ENCODE measurements at places on chromosomes 7 and 10. TPM values are rescaled to one million over a fixed set of nuclear protein-coding genes. Genes with fewer than 3 reads are reported as not detected.

DNA sequence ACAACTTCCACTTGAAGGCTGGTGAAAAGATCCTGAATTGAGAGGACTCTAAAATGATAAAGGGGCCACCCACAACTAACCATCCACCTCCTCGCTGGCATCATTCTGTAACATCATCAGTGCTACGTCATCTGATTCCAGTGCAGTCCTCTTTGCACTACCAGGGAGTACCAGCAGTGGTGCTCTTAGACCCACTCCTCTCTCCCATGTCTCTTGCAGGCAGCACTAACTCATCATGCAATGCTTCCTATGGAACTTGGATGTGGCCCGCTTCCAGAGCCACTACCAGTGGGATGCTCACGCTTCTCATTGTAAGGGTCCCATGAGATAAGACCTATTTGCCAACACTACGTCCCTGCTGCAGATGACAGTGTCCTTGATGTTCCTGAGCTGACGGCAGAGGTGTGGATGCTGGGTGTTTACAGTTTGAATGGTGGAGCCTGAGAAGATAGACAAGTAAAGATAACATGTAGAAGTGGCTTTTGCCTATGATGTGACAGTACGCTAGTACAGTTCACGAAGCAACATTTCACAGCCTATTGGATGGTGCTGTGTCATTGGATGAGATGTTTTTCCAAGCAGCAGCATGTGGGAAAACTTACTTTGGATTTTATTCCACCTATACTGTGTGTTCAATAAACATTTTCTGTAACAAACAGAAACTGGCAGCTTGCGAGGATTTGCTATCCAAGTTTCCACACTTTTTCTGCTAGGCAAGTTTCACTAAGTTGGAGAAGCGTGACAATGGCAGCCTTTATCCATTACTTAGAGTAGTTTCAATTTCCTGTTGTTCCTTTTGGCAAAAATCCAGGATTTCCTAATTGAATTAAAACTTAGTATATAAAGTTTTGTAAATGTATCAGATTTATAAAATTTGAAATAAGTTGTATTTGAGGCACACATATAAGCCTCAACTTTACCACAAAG is 35.8 kb upstream of the COBL start:
- DNase-seq = no peak

DNA sequence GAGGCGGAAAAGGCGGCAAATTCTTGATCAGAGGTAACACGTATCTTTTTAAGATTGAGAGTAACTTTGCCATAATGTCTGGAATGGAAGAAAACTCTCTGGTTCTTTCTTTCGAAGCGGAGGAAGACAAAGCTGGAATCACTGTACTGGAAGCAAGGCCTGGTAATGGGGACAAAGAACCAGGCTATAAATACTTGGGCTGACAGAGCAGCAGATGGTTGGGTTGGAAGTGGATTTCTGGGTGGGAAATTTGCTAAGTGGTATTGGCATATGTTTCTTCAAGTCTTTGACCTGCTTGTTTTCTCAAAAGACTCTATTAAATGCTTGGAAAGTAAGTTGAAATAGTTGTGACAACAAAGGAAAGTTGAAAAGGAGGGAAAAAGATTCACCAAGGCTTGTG is 87.3 kb upstream of the SFMBT2 start:
- DNase-seq = no peak

GRCh38 chr10:129915526-129916378 is 48.3 kb downstream of the EBF3 start:
- DNase-seq = no peak

GRCh38 chr10:14838582-14839304 is 637 bp downstream of the HSPA14 start:
- DNase-seq = no peak

Gene FZD8
- total RNA-seq = 0.60 TPM
